HFFc6 (cell line): ENCODE measurements at places on chromosomes 1 and 21. TPM values are rescaled to one million over a fixed set of nuclear protein-coding genes. Genes with fewer than 3 reads are reported as not detected.

The VHLL gene
- total RNA-seq: not detected in 3 replicates

GRCh38 chr1:152034324-152034653 lies 2.5 kb downstream of the S100A11 start:
- no peak for DNase-seq

GRCh38 chr1:51915951-51916350 lies 37.4 kb upstream of the NRDC start:
- DNase-seq: no peak

- no peak for DNase-seq
These were observed 114.3 kb downstream of the TGFB2 start for GRCh38 chr1:218459450-218459849.

- DNase-seq: no peak
These were observed 103.4 kb downstream of the HLX start for GRCh38 chr1:220982686-220983085.

DNA sequence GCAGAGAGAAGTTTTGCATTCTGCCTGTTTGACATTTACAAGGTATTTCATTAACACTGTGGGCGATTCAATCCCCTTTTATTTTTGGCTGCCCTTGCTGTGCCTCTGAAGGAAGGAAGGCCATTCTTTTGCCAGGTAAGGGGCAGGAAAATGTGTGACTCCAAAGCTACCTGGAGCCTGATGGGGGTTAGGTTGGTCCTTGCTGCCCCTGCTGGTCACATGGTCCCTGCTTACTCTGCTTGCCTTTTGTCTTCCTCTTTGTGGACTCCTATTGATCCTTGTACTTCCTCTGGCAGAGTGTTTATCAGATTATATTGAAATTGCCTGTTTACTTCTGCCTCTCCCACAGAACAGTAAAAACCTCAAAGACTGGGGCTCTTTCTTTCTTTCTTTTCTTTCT lies 65.7 kb downstream of the ST6GALNAC3 start:
- no peak for DNase-seq

DNA sequence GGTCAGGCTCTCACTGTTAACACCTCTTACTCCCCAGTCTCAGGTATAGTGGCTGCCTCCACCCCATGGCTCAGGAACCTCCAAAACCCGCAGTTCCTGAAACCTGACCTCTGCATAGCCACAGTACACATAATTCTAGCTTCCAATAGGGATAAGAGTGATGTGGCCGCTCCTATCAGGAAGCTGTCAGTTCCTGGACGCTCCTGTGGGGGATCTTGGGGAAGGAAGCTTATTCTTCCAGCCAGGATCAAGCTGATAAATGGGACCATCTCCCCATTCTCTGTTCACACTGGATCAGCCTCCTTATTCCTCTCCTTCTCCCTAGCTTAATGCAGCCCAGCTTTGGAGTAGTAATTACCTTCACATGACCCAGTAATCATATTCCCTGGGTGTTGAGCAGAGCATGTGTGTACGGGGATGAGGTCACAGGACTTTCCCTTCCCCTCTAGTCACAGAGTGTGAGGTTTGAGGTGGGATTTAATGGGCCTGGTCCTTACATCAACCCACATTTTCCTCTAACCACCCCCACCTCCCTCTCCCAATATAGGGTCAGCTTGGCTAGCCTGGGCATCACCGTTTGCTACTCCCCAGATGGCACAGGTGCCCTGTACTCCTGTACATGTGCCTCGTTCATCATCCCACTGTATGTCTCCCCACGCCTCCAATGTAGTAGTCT lies 7.0 kb upstream of the POU3F1 start:
- no peak for DNase-seq
